ENCODE measurements at places on chromosomes 3 and 15.

GRCh38 chr15:44727485-44728231 is 8.7 kb upstream of the TRIM69 start:
- no peak for DNase-seq

GRCh38 chr15:78830514-78831228 is 19.4 kb upstream of the ADAMTS7 start:
- DNase-seq: no peak

DNA sequence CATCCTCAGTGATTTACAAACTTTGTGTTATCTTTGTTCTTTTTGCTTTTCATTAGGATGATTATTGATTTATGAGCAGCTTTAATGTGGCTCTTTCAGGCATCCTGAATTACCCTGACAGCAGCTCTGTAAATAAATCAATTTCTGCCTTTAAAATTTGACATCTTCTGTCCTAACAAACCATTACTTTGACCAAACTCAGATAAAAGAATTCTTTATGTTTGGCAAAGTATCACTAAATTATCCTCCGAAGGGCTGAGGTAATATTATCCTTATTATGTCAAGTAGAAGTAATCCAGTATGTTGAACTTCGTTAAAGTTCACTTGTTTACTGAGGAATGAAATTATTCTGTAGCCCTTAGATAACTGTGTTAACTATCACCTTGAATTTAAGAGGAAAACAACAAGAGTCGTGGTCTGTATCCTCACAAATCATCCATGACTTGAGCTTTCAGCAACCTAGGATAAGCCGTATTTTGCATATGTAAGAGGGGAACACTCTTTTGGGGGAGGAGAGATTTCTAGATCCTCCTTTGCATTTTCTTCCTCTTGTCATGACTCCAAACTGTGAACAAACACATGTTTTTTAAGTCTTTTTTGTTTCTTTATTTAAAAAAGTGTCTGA is 173.2 kb upstream of the STAC start:
- DNase-seq: no peak

GRCh38 chr15:68552344-68552743 is 26.4 kb upstream of the CORO2B start:
- DNase-seq: no peak

GRCh38 chr15:29101491-29101890 is 168.1 kb downstream of the NSMCE3 start:
- DNase-seq: no peak

GRCh38 chr3:111218615-111219014 is 147.0 kb downstream of the NECTIN3 start:
- no peak for DNase-seq

Data from fibroblast of the aortic adventitia (primary cell).